ENCODE measurements at places on chromosomes 2 and 18.

GRCh38 chr2:64394153-64394552, 59.8 kb upstream of the LGALSL start:
- no peak for DNase-seq

DNA sequence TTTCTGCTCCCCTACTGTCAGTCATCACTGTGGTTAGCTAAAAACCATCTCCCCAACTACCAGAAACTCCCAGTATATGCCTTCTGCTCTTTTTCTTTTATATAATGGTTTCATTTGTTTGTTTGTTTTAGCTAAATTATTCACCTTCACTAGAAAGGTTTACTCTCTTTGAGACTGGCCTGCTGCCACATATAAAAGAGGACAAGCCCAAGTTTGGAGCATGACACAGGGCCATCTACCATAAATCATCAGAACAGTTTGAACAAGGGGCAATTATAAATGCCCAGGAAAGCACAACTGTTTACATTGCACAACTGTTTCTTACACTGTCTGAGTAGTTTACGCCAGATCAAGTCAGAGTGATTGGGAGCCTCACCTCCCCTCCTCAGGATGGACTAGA, 471.0 kb upstream of the PIK3C3 start:
- no peak for DNase-seq

DNA sequence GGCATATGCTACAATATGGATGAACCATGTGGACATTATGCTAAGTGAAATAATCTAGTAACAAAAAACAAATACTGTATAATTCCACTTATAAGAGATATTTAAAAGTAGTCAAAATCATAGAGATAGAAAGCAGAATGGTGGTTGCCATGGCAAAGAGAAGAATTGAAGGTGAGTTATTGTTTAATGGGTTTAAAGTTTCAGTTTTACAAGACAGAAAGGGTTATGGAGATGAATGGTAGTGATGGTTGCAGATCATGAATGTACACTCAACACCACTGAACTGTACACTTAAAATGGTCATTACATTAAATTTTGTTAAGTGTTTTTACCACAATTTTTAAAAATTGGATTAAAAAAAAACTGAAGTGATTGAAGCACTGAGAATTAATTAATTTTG, 298.2 kb upstream of the ZC3H15 start:
- no peak for DNase-seq

- DNase-seq = no peak
These were observed 50.7 kb upstream of the OTX1 start for GRCh38 chr2:62999905-63000304.

- DNase-seq = no peak
These were observed 61.5 kb downstream of the AGAP1 start for GRCh38 chr2:235555371-235555770.
